ENCODE measurements at places on chromosomes 1 and 21. TPM values are rescaled to one million over a fixed set of nuclear protein-coding genes. Genes with fewer than 3 reads are reported as not detected.

DNA sequence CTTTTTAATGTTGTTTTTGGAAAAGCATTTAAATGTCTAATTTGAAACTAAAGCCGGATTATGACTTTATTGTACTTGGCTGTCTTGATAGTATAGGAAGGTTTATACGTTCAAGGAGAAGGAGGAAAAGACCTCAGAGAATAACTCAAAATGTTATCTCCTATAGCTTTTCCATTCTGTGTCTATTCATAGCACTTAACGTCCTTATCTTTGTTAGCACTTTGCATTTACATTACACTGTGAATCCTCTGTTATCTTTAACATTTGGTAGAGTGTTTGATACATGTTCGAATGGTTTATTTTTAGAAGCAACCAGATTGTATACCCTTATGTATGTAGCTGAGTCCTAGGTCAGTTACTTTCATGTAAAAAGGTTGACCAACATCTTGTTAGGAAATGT lies 50.8 kb upstream of the PODN start:
- no peak for DNase-seq

GRCh38 chr1:240906477-240906876 lies 294.5 kb upstream of the GREM2 start:
- no peak for DNase-seq

DNA sequence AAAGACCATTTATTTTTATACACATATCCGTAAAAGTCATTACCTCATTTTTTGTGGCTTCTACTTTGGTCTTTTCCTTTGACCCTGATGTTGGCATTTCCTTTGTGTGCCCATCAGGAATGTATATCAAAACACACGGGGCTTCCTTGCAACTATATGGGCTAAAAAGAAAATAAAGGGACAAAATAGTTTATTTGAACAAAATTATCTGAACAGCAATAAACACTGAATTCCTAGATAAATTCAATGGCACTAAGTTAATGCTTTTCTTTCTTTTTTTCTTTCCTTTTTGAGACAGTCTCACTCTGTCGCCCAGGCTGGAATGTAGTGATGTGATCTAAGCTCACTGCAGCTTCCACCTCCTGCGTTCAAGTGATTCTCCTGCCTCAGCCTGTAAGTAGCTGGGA lies 45.2 kb downstream of the EPRS1 start:
- no peak for DNase-seq

LRRN2 gene
- 14.2 TPM for polyA plus RNA-seq

CCDC185 gene
- polyA plus RNA-seq = 0.12 TPM

DNA sequence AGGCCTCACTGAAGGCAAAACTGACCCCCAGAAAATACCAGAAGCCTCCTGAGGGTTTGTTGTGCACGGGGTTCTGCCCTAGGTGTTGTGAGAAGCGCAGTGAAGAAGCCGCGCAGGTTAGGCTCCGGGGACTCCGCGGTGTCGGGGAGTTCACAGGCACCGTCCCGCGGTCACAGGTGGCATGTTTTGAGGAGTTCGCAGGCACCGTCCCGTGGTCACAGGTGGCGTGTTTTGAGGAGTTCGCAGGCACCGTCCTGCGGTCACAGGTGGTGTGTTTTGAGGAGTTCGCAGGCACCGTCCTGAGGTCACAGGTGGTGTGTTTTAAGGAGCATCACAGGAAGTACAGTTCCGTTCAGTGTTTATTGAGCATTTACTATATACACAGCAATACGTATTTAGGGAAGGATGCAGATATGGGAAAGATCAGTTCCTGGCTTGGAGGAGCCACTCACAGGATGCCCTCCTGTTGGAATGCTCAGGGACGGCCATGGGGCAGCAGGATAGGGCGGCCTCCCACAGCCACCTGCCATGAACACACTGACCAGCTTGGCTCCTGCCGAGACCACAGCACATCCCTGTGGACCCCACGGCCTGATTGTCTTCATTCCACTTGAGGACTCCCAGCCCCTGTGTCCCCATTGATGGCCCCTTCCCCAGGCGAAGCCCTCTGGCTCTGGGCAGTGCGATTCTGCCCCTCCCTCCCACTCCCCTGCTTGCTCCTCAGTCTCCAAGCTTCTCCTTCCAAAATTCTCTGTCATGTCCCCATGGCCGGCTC lies 86.0 kb upstream of the VAMP3 start:
- DNase-seq = no peak

DNA sequence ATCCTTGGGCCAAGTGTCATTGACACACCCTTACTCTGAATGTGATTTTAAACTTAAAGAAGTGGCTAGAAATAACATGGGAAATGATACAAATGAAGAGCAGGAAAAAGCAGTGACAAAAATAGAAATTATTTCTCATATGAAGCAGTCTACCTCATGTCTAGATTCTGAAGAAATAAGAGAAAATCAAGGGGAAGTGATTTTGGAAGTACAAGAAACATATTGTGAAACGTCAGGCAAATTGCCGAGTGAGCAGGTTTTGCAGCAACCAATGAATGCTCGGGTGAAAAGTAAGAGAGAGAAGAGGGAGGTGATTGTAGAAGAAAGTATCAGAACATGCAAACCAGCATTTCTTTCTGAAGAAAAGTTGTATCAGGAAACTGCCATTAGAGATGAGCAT lies 130.7 kb downstream of the MACF1 start:
- DNase-seq = no peak

DNA sequence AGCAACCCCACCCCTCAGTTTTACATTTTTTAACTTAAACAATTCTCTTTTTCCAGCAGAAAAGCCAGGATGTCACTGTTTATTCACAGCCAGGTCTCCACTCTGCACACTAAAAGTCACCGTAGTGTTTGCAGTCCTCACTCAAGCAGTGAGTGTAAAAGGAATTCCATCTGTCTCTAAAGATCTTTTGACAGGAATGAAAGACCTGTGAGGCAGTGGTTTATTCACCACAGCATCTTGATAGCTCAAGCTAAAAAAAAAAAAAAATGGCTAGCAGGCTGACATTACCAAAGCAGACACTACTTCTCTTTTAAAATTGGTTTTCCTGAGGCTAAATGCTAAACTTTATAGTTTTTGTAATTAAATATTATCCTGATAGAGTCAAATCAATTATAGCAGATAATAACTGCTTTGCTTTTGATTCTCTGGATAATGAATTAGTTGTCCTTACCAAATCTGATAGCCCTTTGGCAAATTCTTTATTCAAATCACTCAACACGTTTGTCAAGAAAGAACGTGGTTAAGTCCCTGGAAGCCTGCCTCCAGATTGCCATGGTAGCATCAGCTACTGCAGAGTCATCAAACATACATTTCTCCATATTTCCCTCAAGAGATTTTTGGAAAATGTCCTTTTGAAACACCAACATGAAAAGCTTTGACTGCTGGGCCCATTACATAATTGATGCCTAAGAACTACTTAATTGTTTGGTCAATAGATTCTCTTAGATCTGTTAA lies 22.2 kb upstream of the SLC5A9 start:
- no peak for DNase-seq

KCNE2 gene
- polyA plus RNA-seq = 1.7 TPM
